ENCODE measurements at places on chromosomes 2 and 18. TPM values are rescaled to one million over a fixed set of nuclear protein-coding genes. Genes with fewer than 3 reads are reported as not detected.

- no peak for DNase-seq
Measured at GRCh38 chr2:163667064-163667887, 68.5 kb downstream of the FIGN start.

FAHD2B gene
- 1.3 TPM for total RNA-seq

GRCh38 chr2:239225871-239226561, 174.8 kb downstream of the HDAC4 start:
- no peak for DNase-seq

- no peak for DNase-seq
Measured at GRCh38 chr18:62590799-62591590, 68.2 kb downstream of the ZCCHC2 start.

- DNase-seq, result peak; percentile 37
Measured at GRCh38 chr2:52934323-52934898, 833.2 kb upstream of the CHAC2 start.

- no peak for DNase-seq
Measured at GRCh38 chr2:54419388-54419787, 36.7 kb upstream of the SPTBN1 start.

TCF23 gene
- under 0.01 TPM for total RNA-seq

- DNase-seq, result no peak
Measured at GRCh38 chr2:130874512-130874911, 37.8 kb downstream of the ARHGEF4 start.

DNA sequence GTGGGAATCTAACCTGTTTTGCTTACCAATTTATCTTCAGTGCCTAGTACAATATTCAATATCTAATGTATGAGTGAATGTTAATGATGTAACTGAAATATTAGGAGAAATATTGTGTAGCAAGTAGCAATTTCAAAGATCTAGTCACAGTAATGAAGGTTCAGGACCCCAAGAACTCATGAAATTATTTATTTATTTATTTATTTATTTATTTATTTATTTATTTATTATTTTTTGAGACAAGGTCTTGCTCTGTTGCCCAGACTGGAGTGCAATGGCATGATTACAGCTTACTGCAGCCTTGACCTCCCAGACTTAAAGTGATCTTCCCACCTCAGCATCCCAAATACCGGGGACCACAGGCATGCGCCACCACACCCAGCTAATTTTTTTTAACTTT, 126.9 kb downstream of the KCNJ3 start:
- no peak for DNase-seq

MALL gene
- total RNA-seq, result 10.4 TPM

DNA sequence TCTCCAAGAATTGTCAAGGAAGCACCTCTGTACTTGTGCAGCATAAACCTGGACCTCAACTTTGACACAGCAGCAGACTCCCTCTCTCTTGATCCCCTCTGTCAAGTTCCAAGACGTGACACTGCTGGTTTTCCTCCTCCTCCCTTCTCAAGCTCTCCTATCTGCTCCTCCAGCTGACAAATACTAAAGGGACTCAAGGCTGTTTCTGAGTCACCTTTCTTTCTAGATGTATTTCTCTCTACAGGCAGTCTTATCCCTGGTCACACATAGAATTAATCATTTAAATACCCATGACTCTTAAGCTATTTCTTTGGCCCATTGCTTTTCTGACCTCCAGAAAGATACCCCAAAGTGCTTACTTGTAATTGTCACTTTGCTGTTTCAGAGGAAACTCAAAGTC, 53.5 kb downstream of the SEPTIN10 start:
- DNase-seq, result no peak

ELOA2 gene
- total RNA-seq, result not detected

TMEM37 gene
- total RNA-seq, result 22.1 TPM

DNA sequence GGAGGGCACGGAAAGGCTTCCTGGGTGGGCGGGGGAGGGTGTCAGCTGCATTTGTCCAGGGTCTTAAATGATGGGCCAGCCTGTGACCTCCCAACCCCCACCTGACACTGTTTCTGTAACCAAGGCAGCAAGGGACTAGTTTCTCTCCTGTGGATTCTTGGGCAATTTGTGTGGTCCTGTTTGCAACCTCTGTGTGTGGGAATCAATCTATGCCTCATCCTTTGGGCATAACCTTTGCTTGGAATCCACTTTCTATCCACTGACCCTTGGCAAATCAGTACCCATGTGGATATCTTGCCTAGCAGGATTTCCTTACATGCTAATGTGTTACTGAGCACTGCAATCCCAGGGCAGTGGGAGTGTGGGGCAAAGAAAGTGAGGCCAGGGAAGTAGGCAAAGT, 54.1 kb downstream of the GPR39 start:
- DNase-seq, result no peak

BARD1 gene
- total RNA-seq, result 4.4 TPM

FMNL2 gene
- 44.4 TPM for total RNA-seq

GRCh38 chr18:73791081-73791480, 356.6 kb downstream of the FBXO15 start:
- no peak for DNase-seq

RGPD3 gene
- 0.26 TPM for total RNA-seq

CPO gene
- total RNA-seq, result not detected

DNA sequence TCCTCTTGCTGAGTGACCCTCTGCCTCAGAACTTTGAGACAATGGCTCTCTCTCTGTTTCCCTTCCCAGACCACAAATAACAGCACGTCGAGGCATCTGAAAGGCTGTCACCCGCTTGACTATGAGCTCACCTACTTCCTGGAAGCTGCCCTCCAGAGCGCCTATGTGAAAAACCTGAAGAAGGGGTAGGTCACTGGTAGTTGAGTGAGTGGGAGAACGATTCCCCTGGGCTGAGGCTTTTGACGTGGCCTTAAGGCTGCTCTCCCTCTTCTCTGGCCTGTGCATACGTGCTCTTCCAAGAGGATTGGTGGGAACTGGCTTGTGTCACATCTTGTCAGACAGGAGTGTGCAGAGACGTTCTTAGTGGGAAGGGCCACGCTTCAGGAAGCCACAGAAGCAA, 63.1 kb upstream of the MCFD2 start:
- DNase-seq, result no peak

DNA sequence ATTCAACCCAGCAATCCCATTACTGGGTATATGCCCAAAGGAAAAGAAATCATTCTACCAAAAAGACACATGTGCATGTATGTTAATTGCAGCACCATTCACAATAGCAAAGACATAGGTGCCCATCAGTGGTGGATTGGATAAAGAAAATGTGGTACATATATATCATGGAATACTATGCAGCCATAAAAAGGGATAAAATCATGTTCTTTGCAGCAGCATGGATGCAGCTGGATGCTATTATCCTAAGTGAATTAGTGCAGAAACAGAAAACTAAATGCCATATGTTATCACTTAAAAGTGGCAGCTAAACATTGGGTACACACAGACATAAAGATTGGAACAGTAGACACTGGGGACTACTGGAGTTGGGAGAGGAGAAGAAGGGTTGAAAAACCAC, 82.2 kb downstream of the MYO3B start:
- no peak for DNase-seq

- DNase-seq, result no peak
Measured at GRCh38 chr2:20580690-20581437, 70.0 kb downstream of the HS1BP3 start.

LTBP1 gene
- total RNA-seq, result 10.2 TPM

TEKT4 gene
- total RNA-seq, result not detected

GRCh38 chr2:176535467-176536113, 266.3 kb downstream of the MTX2 start:
- no peak for DNase-seq

GRCh38 chr18:1361936-1362335, 457.3 kb downstream of the ADCYAP1 start:
- no peak for DNase-seq

GLI2 gene
- 1.3 TPM for total RNA-seq

- DNase-seq, result no peak
Measured at GRCh38 chr2:38948995-38949394, 59.3 kb downstream of the ARHGEF33 start.

DNA sequence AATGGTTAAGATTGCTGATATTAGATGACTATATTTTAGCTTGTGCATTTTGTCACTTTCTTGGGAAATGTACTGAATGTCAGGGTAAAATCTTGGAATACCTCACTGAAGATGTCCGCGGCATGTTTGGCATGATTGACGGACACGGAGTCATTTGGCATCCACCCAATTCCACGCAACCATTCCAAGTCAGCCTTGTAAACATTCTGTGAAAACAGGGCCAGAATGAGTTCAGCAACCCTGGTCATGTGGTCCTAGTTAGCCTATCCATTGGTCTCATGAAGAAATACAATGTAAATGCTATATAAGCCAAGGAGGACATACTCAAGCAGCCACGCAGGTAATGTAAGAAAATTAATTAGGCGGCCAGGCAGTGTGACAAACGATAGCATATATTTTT, 159.5 kb downstream of the RIF1 start:
- no peak for DNase-seq

PROM2 gene
- total RNA-seq, result 31.6 TPM

DNA sequence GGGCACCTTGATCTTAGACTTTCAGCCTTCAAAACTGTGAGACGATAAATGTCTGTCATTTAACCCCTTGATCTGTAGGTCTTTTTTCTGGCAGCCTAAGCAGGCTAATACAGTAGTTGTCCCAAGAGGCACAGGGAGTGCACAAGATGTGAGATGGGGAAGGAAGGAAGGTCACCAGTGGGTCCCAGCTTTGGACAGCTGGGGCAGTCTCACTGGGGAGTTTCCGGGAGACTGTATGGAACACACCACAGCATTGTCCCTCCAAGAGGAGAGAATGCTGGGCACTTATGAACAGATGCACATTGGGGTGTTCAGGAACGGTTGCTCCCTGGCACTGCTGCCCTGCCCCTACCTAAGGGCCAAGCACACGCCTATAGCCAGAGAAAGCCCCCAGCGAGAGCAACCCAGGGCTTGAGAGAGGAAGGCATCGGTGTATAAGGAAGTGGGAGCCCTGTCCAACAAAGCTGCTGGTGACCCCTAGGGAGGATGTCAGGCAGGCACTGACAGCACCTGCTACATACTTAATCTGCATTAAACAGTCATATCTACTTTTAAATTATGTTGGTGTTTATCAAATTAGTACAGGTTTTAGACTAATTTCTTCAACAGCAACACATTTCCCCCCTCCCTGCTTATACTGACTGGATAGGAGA, 11.6 kb upstream of the NCK2 start:
- no peak for DNase-seq

- DNase-seq, result no peak
Measured at GRCh38 chr2:5285872-5286769, 406.1 kb upstream of the SOX11 start.

All from body of pancreas (tissue), 4 donors.